Small intestine (tissue), 16 donors: ENCODE measurements at places on chromosomes 3 and 15. TPM values are rescaled to one million over a fixed set of nuclear protein-coding genes. Genes with fewer than 3 reads are reported as not detected.

GRCh38 chr3:182239316-182239715 is 527.6 kb downstream of the SOX2 start:
- DNase-seq: no peak

GRCh38 chr15:59373215-59373614 is 544 bp upstream of the MYO1E start:
- no peak for DNase-seq

DNA sequence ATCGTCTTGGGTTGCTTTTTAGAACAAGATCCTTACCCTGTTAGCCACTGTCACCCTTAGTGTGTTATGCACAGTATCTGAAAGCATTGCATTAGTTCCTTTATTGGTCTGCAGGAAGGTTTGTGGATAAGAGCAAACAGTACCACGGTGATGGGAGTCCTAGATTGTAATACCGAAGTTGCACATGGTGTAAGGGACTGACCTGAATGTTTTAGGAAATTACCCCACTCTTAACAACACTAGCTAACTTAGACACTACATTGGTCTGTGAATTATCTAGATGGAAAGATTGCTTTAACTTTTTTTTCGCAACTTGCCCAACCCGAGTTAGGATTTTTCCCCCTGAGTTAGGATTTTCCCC is 1.3 kb downstream of the STT3B start:
- peak; percentile 55 for DNase-seq

GRCh38 chr3:1456781-1457311 is 364.0 kb downstream of the CNTN6 start:
- DNase-seq: no peak

GRCh38 chr3:17581421-17582080 is 160.9 kb downstream of the TBC1D5 start:
- DNase-seq: no peak

GRCh38 chr3:195032106-195032759 is 238.7 kb downstream of the XXYLT1 start:
- no peak for DNase-seq

- DNase-seq: no peak
These were observed 84.0 kb upstream of the SLCO3A1 start for GRCh38 chr15:91769476-91769875.

GRCh38 chr3:135158520-135158919 is 363.5 kb downstream of the EPHB1 start:
- no peak for DNase-seq

DNA sequence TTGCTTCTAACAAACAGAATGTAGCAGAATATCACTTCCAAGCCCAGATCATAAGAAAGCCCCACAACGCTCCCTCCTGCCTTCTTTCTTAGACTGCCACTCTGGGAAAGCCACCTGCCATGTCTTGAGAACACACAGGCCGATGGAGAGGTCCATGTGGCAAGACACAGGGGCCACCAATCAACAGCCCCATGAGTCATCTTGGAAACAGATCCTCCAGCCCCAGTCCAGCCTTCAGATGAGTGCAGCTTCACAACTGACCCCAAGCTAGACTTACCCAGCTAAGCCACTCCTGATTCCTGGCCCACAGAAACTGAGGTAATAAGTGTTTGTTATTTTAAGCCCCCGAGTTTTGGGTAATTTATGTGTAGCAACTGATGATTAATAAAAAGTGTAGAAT is 39.7 kb downstream of the PTH1R start:
- no peak for DNase-seq

DNA sequence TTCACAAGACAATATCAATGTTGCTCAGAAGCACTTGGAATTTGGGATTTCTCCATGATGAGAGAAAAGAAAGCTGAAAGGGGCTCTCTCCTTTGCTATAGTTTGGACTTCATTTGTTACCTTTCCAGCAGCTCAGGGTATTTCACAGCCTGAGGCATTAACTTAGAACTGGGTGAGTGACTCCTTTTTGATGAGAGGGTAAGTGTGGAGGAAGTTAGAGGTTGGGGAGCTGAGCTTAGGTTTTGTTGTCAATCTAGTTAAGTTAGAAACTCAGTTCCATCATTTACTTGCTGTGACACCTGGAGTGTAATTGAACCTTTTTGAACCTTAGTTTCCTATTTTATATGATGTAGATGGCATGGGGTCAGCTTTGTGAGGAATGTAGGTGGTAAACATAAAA is 359.1 kb downstream of the PDCD6IP start:
- no peak for DNase-seq

GRCh38 chr15:73334086-73334485 is 34.7 kb downstream of the HCN4 start:
- no peak for DNase-seq

- DNase-seq: peak; percentile 57
These were observed 190.5 kb upstream of the NECTIN3 start for GRCh38 chr3:110881069-110881468.

DNA sequence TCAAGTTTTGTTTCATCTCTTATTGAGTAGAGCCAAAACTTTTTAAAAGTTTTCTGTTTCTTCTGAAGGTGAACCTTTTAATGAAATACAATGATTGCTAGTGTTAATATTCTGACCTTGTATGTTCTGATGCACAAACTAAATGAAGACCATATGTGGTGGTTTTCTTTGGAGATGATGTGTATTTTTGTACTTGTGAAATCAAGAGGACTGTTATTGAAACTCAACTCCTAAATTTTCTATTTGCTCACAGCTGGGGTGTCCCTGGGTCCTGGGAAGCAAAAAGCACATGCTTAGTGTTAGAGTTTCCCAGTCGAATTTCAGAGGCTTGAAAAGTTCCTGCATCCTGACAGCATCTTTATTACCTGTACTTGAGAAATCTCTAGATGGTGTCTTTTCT is 1185.8 kb upstream of the ALCAM start:
- DNase-seq: no peak

- DNase-seq: peak; percentile 62
These were observed 22.5 kb downstream of the CDCP1 start for GRCh38 chr3:45123581-45124269.

DNA sequence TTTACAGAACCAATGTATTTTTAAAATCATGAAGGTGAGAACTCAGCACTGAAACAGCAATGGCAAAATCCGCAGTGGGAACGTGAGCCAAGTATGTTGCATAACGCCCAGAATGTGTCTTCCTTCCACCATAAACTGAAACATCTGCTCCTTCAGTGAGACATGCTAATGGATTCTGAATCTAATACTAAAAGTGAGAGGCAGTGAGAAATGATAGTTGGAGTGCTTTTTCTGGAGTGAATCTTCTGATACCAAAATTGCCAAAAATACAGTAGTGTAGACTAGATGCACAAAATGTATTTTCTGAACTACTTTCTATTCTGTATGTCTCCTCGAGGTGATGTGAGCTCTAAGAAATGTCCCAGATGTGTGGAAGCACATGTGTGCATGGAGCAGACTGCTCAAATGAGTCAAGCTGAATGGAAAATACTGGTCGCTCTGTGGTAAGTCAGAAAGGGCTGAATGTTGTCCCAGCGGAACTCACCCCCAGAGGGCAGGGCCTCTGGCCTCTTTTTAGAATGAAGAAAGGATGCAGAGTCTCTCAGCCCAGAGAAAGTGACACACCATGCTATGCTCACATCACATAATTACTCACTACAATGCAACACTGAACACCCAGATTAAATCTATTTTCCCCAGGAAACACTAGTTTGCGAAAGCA is 73.0 kb downstream of the ATP10A start:
- DNase-seq: peak; percentile 14

Gene SCAANT1
- polyA plus RNA-seq: not detected

Gene MESP1
- polyA plus RNA-seq: 1.1 TPM

Gene SLC4A7
- polyA plus RNA-seq: 17.7 TPM

Gene PTX3
- polyA plus RNA-seq: 1.1 TPM

Gene TRH
- not detected for polyA plus RNA-seq

Gene HIGD2B
- polyA plus RNA-seq: not detected

Gene CACNA2D2
- 0.97 TPM for polyA plus RNA-seq

Gene NLGN1
- not detected for polyA plus RNA-seq

Gene B3GNT5
- polyA plus RNA-seq: 23.4 TPM
